ENCODE measurements at places on chromosomes 2 and 18. TPM values are rescaled to one million over a fixed set of nuclear protein-coding genes. Genes with fewer than 3 reads are reported as not detected.

DNA sequence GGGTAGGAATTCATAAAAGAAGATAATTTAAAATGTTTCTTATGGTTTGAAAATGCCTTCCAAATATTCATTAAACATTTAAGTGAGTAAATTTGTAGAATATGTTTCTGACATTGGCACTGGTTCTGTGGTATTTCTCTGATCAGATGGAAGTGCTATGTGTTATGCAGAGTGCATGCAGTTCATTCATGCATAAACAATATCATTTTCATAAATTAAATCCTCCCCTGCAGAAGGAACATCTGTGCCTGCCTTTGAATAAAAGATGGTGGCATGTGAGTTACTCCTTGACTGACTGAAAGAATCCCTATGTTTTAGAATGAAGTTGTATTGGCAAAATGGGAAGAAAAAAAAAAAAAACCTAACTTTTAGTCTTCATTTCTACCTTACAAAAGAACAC is 5.9 kb downstream of the NEUROD1 start:
- DNase-seq: no peak

DNA sequence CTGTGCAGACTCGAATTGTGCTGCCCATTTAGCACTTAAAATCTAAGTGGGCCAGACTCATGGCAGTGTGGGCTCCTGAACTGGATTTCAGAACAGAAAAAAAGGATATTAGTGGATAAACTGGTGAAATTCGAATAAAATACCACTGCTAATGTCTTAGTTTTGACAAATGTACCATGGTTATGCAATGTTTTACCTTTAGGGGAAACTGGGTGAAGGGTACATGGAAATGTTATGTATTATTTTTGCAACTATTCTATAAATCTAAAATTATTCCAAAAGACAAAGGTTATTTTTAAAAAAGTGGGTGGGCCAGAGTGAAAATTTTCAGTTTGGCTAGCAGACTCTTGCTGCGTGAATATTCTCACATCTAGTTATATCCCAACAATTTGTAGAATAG is 260.6 kb upstream of the CCDC68 start:
- no peak for DNase-seq

GRCh38 chr2:120766470-120767351 is 31.0 kb downstream of the GLI2 start:
- peak; percentile 69 for DNase-seq

GRCh38 chr2:71778936-71779773 is 325.8 kb downstream of the DYSF start:
- DNase-seq: peak; percentile 46

DNA sequence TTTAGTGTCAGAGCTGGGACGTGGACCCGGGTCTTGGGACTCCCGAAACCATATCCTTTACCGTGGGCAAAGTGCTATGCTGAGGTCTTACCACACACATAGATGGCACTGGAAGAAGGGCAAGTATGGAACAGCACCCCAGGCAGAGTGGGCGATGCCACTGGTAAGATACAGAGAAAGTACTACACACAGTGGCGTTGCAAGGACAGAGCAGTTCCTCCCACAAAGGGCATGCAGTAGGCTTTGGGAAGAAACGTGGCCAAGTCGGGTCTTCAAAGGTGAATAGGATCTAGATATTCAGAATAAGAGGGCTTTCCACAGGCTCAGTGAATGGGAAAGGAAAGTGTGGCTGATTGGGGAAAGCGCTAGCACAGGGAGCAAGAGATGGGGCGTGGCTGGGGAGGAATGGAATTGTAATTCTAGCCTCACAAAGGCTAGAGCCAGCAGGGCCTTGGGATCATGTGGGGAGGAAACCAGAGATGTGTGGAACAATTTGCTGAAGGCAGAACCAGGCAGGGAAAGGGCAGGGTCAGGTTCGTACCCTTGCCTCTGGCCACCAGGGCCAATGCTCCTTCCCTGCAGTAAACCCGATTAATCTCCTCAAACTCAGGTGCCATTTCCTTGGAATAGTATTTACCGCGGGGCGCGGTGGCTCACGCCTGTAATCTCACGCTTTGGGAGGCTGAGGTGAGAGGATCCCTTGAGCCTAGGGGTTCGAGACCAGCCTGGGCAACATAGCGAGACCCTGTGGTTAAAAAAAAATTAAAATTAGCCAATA is 36.0 kb downstream of the PCBP1 start:
- DNase-seq: peak; percentile 90

- no peak for DNase-seq
Measured at GRCh38 chr2:23635442-23636340, 250.7 kb downstream of the KLHL29 start.

GRCh38 chr18:12026562-12026961 is 45.3 kb downstream of the IMPA2 start:
- no peak for DNase-seq

DNA sequence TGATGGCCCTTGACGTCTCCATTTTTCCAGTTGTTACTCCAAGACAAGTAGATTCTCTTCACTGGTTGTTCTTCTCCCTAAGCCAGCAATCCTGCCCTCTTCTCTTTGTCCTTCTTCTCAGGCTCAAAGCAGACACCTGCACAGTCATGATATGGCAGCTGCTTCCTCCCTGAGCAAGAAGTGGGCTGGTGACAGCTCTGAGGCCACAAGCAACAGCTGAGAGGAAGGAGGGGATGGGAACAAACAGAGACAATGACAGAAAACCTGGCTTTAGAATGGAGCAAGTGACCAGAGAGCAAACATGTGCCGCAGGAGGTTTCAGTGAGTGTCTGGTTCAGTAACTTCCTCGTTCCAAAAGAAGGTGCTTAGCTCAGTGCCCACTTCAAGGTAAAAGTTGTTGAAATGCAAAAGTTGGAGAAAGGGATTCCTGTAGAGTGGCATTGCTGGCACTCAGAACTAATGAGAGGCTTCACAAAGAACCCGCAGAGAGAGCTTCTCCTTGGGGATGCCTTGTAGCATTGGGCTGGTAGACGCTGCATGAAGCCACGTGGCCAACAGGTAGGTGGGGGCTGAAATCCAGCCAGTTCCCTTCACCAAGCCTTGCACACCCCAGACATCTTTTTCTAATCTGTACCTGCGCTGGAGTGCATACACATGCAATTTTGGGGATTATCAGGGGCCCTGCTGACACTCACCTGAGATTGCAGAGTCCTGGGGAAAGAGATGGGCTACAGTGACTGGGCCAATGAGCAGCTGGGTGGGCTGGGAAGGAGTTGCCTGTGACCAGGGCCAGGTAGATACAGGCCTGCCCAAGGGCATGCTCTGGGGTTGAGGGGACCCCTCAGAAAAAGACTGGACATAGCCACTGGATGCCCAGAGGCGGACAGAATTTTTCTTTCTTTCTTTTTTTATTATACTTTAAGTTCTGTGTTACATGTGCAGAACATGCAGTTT is 153.3 kb upstream of the RAB12 start:
- no peak for DNase-seq

GRCh38 chr2:3034856-3035255 is 342.8 kb downstream of the EIPR1 start:
- no peak for DNase-seq

- peak; percentile 17 for DNase-seq
Measured at GRCh38 chr2:40353231-40353630, 98.7 kb downstream of the SLC8A1 start.

GRCh38 chr2:25379535-25379934 is 37.8 kb upstream of the DNMT3A start:
- DNase-seq: peak; percentile 23

DNA sequence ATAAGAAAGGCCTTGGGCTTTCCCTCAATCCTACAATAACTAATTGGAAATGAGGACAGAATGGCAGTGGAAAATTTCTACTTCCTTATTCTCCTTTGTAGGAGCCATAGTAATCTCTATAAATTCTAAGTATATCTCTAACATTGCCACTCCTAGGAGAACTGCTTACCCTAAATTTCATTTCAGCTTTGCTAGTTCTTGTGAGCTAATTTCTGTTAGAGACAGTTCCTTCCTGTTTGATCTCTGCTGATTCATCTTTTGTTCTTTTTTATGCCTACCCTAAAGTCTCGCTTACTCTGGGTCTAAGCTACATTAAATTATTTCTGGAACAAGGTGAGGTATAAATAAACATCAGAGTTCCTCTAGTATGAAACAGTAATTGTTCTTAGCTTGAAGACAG is 25.7 kb downstream of the ABHD3 start:
- DNase-seq: no peak

GRCh38 chr18:46296656-46297055 is 192.5 kb downstream of the HAUS1 start:
- no peak for DNase-seq

SCN7A gene
- total RNA-seq: 2.4 TPM

KCNG3 gene
- total RNA-seq: 0.25 TPM

IFIH1 gene
- total RNA-seq: 9.0 TPM

KLHL14 gene
- total RNA-seq: not detected

BIRC6 gene
- total RNA-seq: 101 TPM

VSNL1 gene
- total RNA-seq: 4.9 TPM

TUBB8B gene
- total RNA-seq: not detected
